ENCODE measurements at places on chromosomes 13 and 19.

GRCh38 chr19:1685046-1685445, 32.6 kb upstream of the TCF3 start:
- DNase-seq = no peak

- DNase-seq = no peak
Measured at GRCh38 chr19:589693-590395, at the start of gene HCN2. Gene HCN2, plus strand, starts transcription at chr19:589881. Its CDS starts 65 bp downstream, at chr19:589946.

GRCh38 chr19:41218615-41219507, at the start of gene AXL:
Gene AXL, plus strand, starts transcription at chr19:41219223. Its CDS starts 170 bp downstream, at chr19:41219393.
- peak; percentile 83 for DNase-seq

DNA sequence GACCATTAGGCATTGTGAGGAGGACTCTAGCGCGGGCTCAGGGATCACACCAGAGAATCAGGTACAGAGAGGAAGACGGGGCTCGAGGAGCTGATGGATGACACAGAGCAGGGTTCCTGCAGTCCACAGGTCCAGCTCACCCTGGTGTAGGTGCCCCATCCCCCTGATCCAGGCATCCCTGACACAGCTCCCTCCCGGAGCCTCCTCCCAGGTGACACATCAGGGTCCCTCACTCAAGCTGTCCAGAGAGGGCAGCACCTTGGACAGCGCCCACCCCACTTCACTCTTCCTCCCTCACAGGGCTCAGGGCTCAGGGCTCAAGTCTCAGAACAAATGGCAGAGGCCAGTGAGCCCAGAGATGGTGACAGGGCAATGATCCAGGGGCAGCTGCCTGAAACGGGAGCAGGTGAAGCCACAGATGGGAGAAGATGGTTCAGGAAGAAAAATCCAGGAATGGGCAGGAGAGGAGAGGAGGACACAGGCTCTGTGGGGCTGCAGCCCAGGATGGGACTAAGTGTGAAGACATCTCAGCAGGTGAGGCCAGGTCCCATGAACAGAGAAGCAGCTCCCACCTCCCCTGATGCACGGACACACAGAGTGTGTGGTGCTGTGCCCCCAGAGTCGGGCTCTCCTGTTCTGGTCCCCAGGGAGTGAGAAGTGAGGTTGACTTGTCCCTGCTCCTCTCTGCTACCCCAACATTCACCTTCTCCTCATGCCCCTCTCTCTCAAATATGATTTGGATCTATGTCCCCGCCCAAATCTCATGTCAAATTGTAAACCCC, 2.8 kb upstream of the CEACAM5 start:
- DNase-seq = no peak

DNA sequence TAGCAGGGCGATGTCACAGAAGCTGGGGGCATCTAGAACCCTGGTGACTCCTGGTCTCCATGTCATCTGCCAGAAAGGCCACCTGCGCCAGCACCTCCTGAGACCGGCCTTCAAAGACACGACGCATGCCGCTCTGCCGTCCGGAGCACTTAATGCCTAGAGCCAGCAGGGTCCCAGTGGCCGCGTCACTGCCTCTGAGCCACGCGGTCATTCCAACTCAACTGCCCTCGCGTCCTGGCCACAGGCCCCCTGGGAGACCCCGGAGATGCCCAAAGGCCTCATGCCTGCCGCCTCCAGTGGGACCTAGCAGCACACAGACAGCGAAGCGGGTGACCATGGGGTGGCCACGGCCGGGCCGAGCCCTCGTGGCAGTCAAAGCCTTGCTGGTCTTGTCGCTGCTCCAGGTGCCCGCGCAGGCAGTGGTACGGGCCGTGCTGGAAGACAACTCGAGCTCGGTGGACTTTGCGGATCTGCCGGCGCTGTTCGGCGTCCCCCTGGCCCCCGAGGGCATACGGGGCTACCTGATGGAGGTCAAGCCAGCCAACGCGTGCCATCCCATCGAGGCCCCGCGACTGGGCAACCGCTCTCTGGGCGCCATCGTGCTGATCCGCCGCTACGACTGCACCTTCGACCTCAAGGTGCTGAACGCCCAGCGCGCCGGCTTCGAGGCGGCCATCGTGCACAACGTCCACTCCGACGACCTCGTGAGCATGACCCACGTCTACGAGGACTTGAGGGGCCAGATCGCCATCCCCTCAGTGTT, at the start of gene ZNRF4:
ZNRF4 (plus strand) TSS at position 51 of the 763 bp plus-strand sequence; CDS start at position 126, 75 bp downstream.
- no peak for DNase-seq

GRCh38 chr19:55115446-55116065, 1.9 kb downstream of the PPP1R12C start:
- no peak for DNase-seq

All from retina (tissue), 1 donor.